ENCODE measurements at places on chromosomes 2 and 18.

DNA sequence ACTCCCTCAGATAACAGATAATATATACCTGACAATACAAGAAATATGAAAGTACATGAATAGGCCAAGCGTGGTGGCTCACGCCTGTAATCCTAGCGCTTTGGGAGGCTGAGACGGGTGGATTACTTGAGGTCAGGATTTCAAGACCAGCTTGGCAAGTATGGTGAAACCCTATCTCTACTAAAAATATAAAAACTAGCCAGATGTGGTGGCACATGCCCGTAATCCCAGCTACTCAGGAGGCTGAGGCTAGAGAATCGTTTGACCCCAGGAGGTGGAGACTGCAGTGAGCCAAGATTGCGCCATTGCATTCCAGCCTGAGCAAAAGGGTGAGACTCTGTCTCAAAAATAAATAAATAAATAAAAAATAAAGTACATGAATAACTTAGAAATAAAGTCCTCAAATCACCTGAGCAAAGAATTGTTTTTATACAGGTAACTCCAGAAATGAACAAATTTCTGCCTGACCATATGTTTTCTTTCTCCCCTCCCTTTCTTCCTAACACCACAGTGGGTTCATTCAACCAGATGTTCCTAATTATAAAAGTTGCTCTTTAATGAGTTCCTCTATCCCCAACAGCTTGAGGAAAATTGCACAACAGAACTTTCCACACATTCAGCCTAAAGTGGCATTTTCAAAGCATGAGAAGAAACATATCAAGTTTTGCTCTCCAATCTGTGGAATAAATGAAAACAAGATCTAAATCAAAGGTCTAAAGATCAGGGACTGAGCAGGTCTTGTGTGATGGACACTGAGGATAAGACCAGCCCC, 33.6 kb upstream of the AP1S3 start:
- no peak for DNase-seq

GRCh38 chr18:71168557-71169145, 879.8 kb downstream of the SOCS6 start:
- DNase-seq: no peak

GRCh38 chr2:58594175-58594574, 353.1 kb upstream of the FANCL start:
- no peak for DNase-seq

GRCh38 chr2:8121826-8122513, 559.9 kb upstream of the ID2 start:
- DNase-seq: no peak

GRCh38 chr2:226831266-226831665, 4.6 kb upstream of the RHBDD1 start:
- DNase-seq: no peak
